ENCODE measurements at places on chromosomes 4 and X.

GRCh38 chr4:85829276-85830051, 354.5 kb downstream of the ARHGAP24 start:
- DNase-seq, result no peak

DNA sequence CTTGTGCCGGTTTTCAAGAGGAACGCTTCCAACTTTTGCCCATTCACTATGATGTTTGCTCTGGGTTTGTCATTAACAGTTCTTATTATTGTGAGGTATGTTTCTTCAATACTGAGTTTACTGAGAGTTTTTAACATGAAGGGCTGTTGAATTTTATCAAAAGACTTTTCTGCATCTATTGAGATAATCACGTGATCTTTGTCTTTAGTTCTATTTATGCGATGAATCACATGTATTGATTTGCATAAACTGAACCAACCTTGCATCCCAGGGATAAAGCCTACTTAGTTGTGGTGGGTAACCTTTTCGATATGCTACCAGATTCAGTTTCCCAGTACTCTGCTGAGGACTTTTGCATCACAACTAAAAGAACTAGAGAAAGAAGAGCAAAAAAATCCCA, 318.0 kb downstream of the GASK1B start:
- no peak for DNase-seq

DNA sequence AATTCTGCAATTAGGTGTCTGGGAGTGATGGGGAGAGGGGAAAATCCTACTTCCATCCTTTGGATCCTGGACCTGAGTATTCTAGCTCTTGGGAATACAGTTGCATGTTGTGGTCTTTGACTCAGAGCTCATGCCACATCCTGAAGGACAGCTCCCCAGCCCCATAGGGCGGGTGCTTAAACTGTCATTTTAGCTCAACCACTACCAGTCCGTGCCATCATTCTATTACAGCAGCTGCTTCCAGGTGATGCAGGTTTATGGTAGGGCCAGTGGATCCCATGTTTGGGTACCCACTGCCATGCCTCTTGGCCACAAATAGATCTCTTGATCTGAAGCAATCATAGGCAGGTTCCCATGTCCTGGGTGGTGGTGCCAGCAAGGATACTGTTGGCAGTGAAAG, 34.7 kb downstream of the CCKAR start:
- no peak for DNase-seq

DNA sequence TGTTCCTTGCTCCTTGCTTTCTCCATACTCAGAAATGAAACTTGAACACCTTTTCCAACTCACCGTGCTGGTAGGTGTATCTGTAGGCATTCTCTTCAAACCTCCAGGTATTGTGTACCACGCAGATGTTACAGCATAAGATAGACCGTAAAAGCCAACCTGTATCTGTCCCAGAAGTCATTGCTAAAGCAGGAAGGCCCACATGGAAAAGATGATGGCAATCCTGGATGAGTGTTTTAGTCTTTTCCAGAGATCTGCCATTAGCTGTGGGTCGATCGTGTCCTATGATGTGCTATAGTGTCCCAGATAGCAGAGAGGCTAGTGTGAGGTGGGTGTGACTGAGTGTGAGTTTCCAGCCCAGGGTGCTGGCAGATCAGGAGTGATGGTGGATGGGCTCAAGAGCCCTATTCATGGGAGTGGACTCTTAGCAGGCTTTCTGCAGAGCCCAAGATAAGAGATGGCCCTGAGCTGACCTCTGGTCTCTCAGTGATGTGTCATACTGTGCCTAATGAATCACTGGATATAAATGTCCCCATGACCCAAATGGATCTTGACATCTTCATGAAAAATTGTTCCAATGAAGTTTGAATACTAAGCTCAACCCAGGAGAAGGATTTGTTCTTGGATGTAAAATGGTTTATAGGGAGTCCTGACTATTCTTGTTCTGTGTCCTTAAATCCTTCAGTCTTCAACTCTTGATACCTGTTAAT, 69.1 kb upstream of the WDR1 start:
- no peak for DNase-seq

DNA sequence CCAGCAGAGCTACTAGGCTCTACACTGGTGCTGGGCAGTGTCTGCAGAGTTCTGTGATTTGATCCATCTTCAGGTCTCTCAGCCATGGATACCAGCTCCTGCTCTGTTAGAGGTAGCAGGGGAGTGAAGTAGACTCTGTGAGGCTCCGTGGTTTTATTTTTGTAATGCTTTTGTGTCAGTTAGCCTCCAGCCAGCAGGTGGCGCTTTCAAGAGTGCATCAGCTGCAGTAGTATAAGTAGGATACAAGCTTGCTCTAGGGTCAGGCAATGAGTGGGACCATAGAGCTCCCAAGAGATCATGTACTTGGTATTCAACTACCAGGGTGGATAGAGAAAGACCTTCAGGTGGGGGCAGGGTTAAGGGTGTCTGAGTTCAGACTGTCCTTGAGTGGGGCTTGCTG, 362.5 kb upstream of the TRAM1L1 start:
- DNase-seq, result no peak

DNA sequence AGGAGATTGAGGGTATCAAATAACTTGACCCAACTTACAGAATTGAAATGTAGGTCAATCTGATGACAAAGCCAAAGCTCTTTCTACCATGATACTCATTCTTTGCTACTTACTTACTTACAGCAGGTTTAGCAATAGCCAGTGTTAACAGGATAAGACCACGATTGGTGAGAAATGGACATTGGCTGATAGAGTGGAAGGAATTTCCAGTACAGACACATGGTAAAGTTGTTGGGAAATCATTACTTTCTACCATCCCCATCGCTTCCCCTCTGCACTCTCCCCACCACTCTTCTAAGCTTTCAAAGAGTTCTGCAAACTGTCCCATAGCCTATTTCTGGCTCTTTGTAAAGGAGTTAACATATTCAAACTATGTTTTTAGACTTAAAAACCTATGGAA, 119.7 kb downstream of the CHRNA9 start:
- DNase-seq, result no peak
